Upper lobe of left lung (tissue), 6 donors: ENCODE measurements at places on chromosomes 2 and 18. TPM values are rescaled to one million over a fixed set of nuclear protein-coding genes. Genes with fewer than 3 reads are reported as not detected.

The CRYBA2 gene
- total RNA-seq, result not detected

The PLGLB2 gene
- total RNA-seq, result 0.44 TPM

The PID1 gene
- total RNA-seq, result 42.0 TPM

The HOXD13 gene
- total RNA-seq, result not detected

The SP5 gene
- total RNA-seq, result 6.6 TPM

The CCDC74A gene
- 10.3 TPM for total RNA-seq

The IL37 gene
- total RNA-seq, result not detected

The SERPINB3 gene
- total RNA-seq, result 63.6 TPM

The TMEM37 gene
- 16.7 TPM for total RNA-seq

The DOCK10 gene
- 39.1 TPM for total RNA-seq

The MAPRE2 gene
- total RNA-seq, result 21.2 TPM

The IL36G gene
- total RNA-seq, result not detected

The CPSF3 gene
- total RNA-seq, result 11.3 TPM

The REG3G gene
- total RNA-seq, result not detected
